ENCODE measurements at places on chromosomes 11 and 22.

GRCh38 chr11:79342686-79343085, 98.1 kb downstream of the TENM4 start:
- DNase-seq: no peak

DNA sequence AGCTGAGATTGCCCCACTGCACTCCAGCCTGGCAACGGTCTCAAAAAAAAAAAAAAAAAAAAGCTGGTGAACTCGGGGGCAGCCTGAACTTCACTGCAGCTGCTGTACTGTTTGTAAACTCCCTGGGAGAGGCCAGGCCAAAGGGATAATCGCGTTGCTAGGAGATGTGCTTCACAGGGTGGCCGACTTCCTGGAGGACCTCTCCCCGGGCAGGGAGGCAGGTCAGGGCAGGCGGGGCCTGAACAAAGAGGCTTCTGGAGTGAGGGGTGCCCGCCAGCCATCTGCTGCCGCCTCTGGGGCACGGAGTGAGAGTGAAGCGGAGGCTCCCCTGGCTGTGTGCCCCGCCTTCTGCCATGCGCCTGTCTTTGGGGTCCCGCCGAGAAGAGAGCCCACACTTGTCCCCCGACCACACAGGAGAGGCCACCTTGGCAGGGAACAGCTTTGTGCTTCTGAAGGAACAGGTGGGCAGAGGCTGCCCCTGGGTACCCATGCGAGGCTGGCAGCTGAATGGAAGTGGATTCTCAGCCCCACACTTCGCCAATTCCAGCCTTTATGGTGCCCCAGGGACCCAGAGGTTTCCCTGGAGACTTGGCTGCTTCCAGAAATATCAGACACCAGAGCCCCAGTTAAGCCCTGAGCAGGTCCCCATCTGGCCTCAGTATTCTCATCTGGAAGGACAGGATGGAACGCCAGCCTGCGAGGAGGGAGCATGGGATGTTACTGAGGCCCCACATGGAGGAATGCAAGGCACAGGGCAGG, 29.6 kb downstream of the TMEM184B start:
- no peak for DNase-seq

GRCh38 chr11:17405232-17406005, 17.0 kb upstream of the KCNJ11 start:
- DNase-seq: no peak

DNA sequence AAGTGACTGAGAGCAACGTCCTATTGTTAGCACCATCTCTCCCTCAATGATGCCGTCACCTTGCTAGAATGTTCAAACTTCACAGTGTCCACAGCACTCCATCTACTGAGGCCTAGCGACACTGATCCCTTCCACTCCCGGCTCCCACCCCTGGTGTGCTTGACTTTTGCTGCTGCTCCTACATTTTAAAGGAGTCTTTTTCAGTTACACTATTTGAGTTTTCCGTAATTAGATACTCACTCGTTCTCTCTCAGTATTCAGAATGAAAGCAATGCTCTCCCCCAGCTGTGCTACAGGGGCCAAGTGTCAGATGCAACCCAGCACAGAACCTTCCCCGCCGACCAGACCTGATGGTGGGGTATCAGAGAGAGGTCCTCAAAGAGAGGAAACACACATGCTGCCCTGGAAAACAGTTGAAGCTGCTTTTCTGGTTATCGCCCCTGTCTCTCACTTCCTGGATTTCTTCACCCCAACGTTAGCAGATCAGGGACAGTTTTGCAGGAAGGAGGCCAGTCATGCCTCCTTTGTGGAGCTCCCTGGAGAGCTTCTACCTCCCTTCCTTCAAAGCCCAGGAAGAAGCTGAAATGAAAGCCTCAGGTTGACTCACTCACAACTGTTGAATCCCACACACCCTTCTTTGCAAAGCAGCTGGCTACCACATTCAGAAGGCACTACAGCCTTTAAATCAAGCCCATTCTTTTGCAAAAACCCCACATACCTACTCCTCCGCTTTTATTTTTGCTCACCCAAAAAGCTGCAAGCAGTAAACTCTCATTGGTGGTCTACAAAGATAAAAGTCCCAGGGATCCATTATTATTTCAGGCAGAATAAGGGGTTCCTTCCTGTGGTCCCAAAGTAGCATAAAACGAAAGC, 23.5 kb downstream of the LARGE1 start:
- no peak for DNase-seq

- no peak for DNase-seq
These were observed 400.5 kb downstream of the TENM4 start for GRCh38 chr11:79040348-79040747.

GRCh38 chr11:19954899-19955298, 205.4 kb downstream of the DBX1 start:
- no peak for DNase-seq

GRCh38 chr22:38201371-38201710, 453 bp upstream of the MAFF start:
- DNase-seq: no peak

DNA sequence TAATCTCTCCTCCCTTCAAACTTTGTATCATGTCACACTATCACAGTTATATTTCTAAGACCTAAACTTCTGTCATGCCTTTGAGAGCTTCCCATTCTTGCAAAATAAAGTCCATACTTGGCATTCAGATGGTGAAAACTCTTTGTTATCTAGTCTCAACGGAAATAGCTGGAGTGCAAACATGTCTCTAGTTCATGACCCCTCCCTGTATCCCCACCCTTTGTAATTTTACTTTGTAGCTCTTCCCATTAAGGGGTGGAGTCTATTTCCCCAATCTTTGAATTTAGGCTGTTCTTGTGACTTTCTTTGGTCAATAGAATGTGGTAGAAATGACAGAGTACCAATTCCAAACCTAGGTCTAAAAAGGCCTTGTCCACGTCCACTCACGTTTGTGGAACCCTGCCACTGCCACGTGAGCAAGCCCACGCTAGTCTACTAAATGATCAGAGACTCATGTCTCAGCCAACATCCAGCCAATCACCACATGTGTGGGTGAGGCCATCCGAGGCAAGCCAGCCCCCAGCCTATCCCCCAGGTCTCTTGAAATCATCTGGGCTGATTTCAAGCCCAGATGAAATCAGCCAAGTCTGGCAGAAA, 23.4 kb downstream of the SLN start:
- no peak for DNase-seq

DNA sequence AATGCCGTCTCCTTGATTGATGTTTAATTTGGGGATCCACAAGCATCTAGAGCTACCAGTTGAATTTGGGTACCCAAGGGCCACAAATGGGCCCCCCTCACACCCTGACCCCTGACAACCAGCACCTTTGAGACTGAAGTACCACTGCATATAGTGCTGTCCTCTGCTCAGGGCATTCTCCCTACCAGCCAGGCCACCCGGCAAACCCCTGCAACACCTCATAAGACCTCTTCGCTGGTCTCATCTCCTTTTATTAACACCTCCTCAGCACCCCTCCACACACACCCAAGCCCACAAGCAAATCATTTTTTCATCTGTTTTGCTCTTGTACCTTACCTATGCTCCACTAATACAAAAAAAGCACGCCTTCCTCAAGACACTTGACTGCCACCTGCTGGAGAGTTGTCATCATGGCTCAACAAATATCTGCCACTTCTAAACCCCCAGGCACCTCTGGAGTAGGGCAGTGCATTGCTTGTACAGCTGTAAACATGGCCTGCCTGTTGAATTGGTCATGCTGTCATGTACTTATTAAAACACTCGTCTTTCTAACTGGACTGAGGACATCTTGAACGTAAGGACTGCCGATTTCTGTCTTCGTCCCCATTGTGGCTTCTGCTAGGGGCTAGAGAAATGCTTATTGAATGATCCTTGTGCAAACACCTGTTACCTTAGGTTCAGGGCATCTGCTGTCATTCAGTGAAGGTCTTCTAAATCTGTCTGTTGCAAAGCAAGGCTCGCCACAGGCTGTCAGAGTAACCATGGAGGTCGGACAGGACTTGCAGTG, 66.5 kb downstream of the BMAL1 start:
- DNase-seq: peak; percentile 32

- no peak for DNase-seq
These were observed 134.3 kb upstream of the C11orf58 start for GRCh38 chr11:16603890-16604793.

GRCh38 chr11:113351068-113351450, 36.5 kb upstream of the ANKK1 start:
- no peak for DNase-seq

DNA sequence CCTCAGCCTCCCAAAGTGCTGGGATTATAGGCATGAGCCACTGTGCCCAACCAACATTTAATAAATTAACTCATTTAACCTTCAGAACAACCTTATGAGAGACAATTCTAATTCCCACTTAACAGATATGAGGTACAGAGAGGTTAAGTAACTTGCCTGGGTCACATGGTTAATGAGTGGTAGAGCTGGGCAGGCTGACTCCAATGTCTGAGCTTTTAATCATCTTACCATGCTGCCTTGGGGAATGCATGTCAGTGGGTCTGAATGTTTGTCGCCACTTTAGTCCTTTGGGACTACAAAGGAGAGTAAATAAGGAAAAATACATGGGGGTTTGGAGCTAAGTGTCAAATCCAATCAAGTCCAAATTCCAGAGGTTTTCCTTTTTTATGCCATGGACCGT, 11.2 kb upstream of the PIK3C2A start:
- DNase-seq: no peak
